ENCODE measurements at places on chromosomes 5 and 9.

GRCh38 chr5:90134892-90135291 is 274.7 kb downstream of the CETN3 start:
- no peak for DNase-seq

- no peak for DNase-seq
Observed at GRCh38 chr5:19233573-19233972, 754.4 kb downstream of the CDH18 start.

DNA sequence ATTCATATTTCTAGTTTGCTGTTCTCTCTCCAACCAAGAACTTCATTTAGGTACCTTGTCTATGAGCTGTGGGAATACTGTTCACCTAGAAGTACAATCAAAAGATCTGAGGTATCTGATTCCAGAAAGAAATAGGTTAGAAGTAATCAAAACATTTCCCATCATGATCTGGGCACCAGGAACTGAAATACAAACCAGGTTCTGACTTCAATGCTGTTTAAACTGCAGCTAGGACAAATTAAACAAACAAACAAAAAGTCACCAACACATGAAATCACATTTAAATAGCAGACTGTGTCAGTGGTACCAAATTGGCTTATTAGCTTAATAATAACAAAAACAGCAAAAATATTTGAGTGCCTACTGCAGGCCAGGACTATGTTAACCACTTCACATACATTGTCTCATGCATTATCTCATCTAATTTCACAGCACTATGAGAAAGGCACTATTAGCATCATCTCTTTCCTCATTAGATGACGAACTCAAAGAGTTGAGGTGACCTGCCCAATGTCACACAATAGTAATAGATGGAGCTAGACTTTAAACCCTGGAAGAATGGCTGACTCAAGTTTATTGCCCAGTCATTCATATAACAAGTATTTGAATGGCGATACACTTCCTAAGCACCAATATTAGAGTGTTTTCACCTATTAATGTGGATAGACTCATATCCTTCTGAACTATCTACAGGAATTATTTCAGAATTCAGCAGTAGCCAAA is 14.5 kb downstream of the PLPP1 start:
- DNase-seq = no peak

DNA sequence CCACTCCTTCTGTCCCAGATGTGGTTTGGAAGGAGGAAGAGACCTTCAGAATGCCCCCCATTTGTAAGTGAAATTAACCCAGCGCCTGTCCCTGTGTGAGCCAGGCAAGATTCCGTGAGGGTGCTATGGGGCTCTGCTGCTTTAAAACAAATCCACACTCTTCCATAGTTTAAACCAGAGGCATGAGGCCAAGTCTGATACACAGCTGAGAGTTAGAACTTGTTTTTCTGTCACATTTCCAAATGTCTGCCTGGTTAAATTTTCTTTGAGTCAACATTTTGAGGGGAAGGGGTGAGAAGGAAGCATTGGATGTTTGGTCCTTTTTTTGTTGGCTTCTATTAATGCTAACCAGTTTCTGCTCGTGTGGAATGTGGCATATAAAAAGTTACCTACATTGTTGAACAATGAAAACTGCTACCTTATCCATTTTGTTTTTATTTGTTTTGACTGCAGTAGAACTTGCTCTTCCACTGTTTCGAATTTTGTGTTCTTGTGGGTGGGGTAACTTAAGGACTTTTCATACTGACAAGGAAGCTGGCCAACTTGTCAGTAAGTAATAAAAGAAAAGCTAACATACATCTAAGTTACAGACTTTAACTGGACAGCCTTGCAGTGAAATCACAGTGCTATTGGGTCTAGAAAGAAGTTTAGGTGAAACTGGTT is 12.9 kb downstream of the RGMB start:
- DNase-seq = no peak

GRCh38 chr9:101516655-101517054 is 17.0 kb upstream of the RNF20 start:
- DNase-seq = no peak

GRCh38 chr5:14896131-14896530 is 24.6 kb upstream of the ANKH start:
- no peak for DNase-seq

DNA sequence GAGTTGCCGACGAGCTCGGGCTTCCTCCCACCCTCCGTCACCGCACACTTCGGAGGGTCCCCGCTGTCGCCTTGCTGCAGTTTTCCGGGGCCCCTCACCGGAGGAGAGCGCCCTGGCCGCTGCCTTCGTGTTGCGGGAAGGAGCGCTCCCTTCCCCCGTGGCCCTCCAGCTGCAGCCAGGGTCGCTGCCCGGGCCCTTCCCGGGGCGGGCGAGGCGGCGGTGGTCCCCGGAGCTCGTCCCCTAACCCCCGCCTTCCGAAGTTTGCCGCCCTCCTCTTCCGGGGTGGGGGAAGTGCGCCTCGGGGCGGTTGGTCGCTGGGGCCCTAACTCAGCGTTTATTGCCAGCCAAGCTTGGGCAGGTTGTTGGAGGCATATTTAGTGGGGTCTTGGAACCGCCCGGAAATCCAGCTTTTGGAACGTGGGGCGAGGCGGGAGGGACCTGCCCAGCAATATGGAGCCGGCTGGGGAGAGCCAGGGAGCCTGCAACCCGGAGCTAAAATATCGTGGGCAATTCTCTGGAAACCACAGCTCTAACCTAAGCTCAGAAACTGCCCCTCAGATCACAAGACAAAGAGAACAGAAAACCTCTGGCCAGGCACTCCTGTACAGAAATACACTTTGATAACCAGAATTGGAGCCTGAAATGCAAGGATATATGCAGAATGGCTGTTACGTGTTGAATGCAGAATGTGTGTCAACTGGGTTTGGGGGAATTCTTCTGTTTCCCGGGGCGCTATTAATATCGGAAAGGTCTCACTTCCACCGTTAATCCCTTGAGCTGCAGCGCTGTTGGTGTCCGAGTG is 890 bp downstream of the PIK3R1 start:
- peak; percentile 59 for DNase-seq

- DNase-seq = no peak
Observed at GRCh38 chr5:60334281-60334713, 365.7 kb downstream of the DEPDC1B start.

- DNase-seq = no peak
Observed at GRCh38 chr9:7075154-7075553, 317.4 kb downstream of the KDM4C start.

GRCh38 chr5:40475561-40475960 is 204.2 kb upstream of the PTGER4 start:
- DNase-seq = no peak

GRCh38 chr9:13557746-13558145 is 278.3 kb upstream of the MPDZ start:
- no peak for DNase-seq

GRCh38 chr5:43676083-43676840 is 73.3 kb downstream of the NNT start:
- DNase-seq = no peak

DNA sequence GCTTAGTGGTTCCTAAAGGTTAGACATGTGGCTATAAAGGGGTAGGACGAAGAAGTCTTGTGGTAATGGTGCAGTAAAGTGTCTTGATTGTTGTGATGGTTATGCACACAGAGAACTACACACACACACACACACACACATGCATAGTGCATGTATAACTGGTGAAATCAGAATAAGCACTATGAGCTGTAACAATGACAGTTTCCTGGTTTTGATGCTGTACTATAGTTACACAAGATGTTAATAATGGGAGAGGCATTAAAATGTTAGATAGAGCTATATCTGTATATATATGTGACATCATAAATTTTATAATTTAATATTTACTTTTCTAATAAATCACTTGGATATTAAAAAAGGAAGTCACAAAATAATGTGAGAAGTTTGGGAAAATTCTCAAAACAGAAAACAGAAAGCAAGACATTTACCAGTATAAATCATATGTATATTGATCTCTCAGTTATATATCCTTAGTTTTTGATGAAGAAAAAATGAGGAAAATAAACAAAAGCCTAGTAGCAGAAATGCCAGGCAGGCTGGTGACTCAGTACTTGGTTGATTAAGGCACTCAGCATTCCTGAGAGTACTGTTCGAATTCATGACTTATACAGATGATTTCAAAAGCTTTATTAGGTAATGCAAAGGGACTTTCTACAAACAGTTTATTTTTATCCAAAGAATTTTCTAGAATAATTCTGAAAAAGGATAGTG is 350.5 kb upstream of the DAB2 start:
- DNase-seq = no peak

GRCh38 chr5:179420476-179420875 is 75.2 kb upstream of the ADAMTS2 start:
- DNase-seq = no peak

DNA sequence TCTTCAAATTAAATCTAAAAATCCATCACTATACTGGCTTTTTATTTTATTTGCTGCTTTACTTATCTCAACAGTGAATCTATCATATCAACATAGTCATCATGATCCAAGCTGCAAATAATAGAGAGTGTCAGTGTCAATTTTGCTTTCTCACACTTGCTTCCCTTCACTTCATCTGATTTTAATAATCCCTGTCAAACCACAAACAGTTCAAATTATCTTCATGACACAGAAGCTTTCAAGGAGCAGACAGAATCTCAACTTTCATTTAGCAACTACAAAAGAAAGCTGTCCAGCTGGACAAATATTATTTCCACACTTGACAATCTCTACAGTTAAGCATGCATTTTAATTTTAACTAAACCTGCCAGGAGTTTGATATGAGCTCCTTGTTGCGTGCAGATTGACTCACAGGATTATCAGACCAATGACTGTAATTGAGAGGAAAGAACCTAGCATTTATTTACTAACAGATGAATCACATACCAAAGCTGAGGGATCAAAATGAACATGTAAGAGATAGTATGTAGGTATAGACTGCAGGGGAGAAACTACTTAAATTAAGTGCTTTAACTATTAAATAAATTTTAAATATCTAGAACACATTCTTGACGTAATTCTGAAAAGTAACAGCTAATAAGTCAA is 56.0 kb downstream of the KIAA0825 start:
- no peak for DNase-seq

DNA sequence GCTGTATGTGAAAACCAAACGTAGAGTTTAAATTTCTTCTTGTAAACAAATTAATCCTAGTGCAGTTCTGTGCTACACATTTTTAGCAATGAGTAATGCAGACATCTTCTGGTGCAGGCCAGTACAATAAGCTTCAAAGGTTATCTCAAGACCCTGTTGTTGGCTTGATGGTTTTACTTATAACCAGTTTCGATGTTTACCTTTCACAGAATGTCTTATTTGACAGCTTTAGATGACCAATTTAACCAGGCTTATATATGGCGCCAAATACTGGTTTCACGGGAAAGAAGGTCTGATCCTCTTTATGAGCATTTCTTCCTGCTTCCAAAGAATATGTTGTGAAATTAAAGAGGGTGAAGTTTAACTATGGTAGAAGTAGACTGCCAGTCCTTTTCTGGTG is 9.9 kb downstream of the ZFAND5 start:
- DNase-seq = no peak

GRCh38 chr9:123556464-123557435 is 200.8 kb downstream of the CRB2 start:
- no peak for DNase-seq

GRCh38 chr5:126100767-126101166 is 322.4 kb upstream of the GRAMD2B start:
- no peak for DNase-seq

DNA sequence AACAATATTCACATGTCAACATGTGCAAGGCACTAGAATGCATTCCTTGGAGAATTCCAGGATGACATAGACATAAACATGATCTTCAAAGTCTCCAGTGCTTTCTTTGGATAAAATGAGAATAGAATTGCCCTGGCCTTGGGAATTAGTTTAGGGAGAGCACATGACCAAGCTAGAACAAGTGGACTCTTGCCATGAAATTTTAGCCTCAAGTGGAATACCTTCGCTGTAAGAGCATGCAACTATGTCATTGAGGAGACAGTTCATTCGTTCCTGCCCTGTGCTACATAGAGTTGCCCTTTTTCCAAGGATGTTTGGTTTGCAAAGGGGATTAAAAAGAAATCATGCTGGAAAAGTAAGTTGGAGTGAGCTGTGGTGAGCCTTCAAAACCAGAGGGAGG is 42.7 kb downstream of the ZFAND5 start:
- no peak for DNase-seq

DNA sequence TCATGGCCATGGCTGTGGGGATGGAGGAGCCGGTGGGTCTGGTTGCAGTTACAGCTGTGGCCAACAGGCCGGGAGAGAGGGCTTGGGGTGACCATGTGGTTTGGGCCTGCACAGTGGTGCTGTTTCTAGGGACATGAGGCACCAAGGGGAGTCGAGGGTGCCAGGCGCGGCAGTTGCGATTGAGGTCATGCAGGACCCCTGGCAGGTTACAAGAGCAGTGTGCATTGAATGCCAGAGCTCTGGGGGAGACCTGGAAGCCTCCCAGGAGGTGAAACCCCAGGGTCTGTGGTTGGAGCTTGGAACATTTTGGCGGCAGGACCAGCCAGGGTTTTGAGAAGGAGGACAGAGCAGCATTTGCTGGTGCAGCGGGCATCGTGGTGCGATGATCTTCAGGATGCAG is 21.7 kb downstream of the RXRA start:
- DNase-seq = no peak

DNA sequence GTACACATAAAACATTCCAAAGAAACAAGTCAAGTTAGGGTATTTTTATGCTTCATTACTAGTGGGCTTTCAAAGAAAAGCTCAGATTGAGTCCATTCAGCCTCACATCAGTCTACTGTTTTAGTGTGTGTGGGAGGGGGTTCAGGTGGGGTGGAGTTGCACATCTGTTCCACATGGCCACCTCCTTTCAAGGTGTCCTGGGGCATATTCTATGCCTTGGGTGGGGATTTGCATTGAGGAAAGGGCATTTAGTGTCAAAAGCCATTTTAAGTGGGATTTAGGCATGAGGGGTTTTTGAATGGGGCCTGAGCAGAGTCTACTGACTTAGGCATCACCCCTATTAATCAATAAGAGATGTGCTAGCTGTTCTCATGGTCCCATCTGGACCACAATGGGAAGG is 983.1 kb downstream of the TLE4 start:
- DNase-seq = no peak

DNA sequence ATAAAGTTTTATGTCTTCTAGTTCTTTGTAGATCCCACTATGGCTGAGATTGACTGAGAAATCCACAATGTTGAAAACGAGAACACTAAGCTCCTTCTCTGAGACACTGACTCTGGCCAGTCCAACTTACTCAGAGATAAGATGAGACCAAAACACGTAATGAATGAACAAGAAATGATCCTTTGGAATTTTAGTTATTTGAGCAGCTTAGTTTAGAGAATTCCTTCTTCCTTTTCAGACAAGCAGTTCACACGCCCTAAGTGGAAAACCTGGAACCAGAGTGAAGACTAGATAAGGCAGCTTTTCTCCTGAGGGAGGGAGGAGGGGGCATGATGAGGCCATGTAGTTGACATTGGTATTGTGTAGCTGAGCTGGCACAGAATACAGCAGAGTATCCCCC is 139.6 kb downstream of the GABRB2 start:
- DNase-seq = no peak

DNA sequence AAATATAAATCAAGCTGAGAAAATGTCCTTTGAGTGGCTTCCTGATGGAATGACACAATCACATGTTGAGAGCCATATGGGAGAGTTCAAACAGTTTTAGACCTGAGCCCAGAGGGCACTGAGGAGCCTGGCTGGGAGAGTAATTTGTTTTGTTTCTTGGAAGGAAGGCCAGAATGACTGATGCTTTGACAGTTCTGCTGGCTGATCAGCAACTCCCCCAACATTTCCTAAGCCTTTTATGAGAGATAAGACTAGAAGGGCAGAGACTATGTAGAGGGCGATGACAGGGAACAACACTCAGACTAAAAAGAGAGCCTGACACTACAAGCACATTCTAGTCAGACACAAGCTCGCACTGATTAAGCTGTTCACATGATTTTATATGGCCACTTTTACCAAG is 169.2 kb downstream of the COX7C start:
- DNase-seq = no peak

Measured in stimulated activated CD4-positive, alpha-beta T cell treated with anti-CD3 and anti-CD28 coated beads, Interleukin-12 subunit alpha, Interleukin-12 subunit beta, amount 100 ng/mL, for 4 hours (primary cell).